ENCODE measurements at places on chromosomes 3 and 15.
A peak's percentile ranks its signal among the peaks of the same experiment; 100 is the strongest.

DNA sequence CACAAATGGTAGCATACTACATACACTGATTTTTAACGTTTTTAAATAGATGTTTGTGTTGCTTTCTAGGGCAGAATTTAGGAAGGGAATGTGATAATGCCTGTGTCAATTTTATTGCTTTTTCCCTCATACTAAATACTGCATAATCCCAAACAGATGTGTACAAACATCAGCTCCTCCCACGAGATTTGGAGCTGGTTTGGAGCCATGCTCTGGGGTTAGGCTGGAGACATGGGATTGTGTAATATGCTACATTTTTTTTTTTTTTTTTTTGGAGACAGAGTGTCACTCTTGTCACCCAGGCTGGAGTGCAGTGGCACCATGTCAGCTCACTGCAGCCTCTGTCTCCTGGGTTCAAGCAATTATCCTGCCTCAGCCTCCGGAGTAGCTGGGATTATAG lies 80.1 kb downstream of the EBLN2 start:
- DNase-seq = no peak

DNA sequence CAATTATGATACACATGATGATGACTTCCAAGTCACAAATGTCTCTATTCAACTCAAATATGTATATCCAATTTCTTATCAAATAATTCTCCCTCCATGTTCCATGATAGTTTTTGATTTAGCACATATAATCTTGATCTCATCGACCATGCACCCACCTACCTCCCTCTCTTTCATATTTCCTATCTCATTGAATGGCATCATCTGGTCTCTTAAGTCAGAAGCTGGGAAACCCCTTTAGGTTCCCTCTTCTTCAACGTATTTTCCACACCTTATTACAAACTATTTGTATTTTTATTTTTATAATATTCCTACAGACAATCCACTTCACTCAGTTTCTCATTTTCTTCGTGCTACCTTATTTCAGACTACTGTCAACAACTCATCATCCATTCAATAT lies 56.9 kb upstream of the DPH6 start:
- DNase-seq = no peak

DNA sequence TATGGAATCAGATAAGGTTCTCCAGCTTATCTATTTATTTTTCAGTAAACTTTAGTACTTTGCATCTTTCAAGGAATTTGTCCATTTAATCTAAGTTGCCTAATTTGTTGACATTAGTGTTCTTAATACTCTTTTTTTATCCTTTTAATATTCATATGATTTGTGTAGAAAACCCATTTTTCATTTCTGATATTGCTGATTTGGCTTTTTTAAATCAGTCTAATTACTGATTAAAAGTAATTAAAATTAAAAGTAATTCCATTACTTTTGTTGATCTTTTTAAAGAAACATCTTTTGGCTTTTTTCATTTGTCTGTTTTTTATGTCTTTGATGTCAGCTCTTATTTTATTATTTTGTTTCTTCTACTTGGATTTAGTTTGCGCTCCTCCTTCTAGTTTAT lies 101.2 kb downstream of the CGGBP1 start:
- no peak for DNase-seq

- no peak for DNase-seq
Observed at GRCh38 chr3:157154563-157155330, 5.2 kb downstream of the CCNL1 start.

- DNase-seq = no peak
Observed at GRCh38 chr15:86870846-86871245, 791.2 kb downstream of the AGBL1 start.

- no peak for DNase-seq
Observed at GRCh38 chr3:52982839-52983238, 63.0 kb downstream of the SFMBT1 start.

DNA sequence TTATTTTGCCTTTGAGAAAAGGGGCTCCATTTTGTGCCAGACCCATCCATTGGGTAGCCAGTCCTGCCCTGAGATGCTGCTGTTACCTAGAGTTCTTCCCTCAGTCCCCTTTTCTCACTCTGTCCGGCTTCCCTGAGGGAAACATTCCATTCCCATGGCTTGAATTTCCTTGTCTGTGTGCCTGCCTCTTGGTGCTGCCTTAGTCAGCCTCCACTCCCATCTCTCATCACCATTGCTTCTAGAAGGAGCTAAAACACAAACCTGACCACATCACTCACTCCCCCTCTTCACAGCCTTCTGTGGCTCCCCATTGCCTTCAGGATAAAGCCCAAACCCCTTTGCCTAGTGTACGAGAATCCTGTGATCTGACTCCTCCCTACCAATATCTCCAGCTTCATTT lies 25.2 kb upstream of the C2CD4B start:
- DNase-seq = no peak

DNA sequence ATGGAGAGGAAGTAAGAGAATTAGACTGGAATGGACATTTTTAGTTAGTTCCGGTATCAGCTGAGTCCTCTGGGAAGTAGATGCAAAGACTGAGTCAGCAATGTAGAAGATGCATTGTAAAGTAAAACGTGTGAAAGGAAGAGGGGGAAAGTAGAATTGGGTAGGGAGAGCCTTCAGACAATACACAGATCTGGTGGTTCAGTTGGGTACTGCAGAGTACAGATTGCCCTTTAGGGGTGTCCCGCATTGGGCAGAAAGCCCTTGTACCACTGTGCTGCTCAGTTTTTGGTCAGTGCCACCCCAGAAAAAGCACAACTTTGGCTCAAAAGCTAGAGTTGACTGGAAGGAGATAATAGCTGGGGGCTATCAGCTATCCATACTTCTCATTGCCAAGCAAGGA lies 247.4 kb downstream of the KBTBD8 start:
- DNase-seq = no peak

- DNase-seq = no peak
Observed at GRCh38 chr15:35753486-35753885, 207.5 kb upstream of the DPH6 start.

GRCh38 chr15:70339571-70340493 lies 242.1 kb upstream of the TLE3 start:
- DNase-seq = no peak

DNA sequence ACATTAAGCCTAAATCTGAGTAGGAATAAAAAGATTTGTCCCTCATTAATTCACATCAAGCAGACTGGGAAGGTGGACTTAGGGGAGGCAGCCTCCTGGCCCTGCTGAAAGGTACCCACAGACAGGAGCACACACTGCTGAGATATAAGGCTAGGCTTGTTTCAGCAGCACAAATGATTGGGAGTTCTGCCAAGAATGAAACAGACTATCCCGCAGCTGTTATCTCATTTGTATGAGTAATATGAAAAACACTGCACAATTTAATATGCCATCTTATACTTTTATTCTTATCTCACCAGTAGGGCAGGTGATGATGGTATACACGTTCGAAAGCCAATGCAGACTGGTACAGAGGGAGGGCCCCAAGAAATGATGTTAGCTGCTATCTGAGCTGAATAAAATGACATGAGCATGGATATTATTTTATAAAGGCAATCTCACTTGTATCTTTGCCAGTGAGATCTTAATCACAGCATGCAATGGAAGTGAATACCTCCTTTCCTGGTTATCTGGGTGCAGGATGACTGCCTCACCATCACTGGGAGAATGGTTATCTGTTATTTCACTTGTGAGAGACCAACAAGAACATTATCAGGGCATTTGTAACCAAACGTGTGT lies 258.7 kb upstream of the PPP2R3A start:
- no peak for DNase-seq

DNA sequence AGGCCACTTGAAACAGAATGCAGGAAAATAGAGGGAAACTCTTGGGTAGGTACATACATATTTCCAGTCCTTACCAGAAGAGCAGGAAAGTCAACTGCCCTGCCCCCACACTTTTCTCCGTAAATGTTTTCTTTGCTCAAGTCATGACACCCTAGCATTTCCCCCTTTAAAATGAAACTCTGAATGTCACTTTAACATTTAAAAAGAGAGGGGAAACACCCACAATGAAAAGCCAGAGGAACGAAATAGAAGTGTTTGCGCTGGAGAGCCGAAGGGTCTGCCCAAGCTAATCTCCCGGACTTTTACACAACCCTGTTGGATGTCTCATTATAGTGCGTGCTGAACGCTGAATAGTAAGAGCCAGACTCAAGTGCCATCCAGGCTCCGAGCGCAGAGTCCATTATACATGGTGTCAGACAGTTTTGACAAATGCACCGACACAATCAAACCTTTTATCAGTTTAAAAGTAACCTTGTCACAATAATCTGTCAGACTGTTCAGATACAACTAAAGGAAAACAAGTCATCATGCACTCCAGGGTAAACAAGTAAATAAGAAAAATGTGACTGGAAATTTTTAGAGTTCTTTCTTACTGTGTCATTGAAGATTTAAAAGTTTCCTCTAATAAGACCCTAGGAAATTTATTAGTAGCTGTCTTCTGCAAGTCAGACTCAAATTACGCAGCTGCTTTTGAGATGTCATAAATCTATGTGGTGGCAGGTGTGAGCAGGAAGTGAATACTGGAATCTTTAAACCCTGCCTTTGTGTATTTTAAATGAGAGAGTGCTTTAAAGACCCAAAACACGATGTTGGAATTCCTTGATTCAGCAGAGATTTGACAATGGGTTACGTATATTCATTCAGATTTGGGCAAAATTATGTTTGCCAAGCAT lies 159.8 kb downstream of the RBMS3 start:
- DNase-seq = no peak

GRCh38 chr3:146747051-146747450 lies 141.9 kb upstream of the PLSCR5 start:
- no peak for DNase-seq

GRCh38 chr3:72563690-72564370 lies 284.4 kb downstream of the SHQ1 start:
- DNase-seq = no peak

DNA sequence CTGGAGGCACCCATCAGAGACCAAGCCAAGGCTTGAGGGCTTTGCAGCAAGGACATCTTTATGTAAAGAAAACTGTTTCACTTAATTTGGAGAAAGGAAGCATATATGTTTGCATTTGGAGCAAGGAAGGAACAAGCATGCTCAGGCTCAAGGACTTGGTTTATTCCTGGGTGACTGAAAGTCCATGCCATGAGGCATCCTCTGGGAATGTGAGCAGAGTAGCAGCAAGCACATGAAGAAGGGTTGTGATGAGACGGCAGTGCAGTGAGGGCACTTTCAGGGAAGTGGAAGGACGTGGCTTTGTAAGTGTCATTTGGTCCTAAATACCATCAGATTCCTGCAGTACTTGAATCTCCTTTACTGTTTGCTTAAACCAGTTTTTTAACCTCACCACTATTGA lies 26.8 kb downstream of the POLG start:
- DNase-seq = no peak

- peak; percentile 82 for DNase-seq
Observed at GRCh38 chr3:158731938-158732855, at the start of gene RARRES1. Gene RARRES1, minus strand, starts transcription at chr3:158732457. Its CDS starts 42 bp downstream, at chr3:158732415.

- DNase-seq = no peak
Observed at GRCh38 chr3:105495021-105495420, 128.3 kb downstream of the ALCAM start.

- DNase-seq = no peak
Observed at GRCh38 chr15:53324061-53324460, 435.4 kb downstream of the WDR72 start.

GRCh38 chr3:33940736-33941135 lies 142.3 kb downstream of the PDCD6IP start:
- DNase-seq = no peak

GRCh38 chr3:10319251-10319650 lies 1.7 kb downstream of the SEC13 start:
- no peak for DNase-seq

GRCh38 chr15:70428211-70428822 lies 330.6 kb upstream of the TLE3 start:
- DNase-seq = no peak

DNA sequence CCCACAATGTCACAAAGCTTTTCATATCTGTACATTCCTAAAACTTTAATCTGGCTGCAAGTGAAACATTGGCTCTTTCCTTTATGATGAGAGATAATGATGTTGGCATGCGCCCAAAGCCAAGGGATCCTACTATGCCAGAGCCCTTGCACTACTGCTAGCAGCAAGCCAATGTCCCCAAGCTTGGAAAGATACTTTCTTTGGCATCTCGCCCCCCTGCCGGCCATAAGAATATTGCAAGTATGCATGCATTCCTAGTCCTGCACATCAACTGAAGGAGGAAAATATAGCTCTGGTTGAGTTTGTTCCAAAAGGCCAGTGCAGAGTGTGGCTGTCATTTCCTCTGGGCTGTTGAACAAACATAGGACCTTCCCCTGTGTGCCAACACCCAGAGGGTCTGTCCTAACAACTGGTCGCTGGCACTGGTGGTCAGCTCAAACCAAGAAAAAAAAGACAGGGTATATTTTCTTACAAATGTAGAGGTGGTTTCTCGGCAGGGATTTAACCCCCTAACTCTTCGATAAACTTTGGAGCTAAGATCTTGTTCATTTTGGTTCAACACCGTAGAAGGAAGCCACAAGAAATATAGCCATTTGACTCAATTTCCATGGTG lies 120.9 kb upstream of the ZBED2 start:
- DNase-seq = peak; percentile 65

DNA sequence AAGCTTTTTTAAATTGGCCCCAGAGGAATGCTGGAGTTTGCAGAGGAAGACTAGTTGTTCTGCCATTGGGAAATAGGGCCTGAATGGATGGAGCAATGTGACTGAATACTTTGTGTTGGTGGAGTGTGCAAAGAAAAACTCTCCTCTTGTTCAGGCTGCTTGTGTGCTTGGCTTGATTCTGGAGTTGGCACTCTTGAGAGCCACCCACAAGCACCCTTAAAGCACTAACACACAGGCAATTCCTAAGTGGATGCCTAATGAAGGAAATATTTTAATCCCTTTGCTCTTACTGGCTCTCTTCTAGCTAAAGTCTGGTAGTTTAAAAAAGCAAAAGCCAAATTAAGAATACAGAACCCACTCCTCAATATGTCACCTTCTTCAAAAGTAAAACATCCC lies 304.4 kb upstream of the C2CD4B start:
- no peak for DNase-seq

GRCh38 chr15:33148129-33148751 lies 46.3 kb downstream of the FMN1 start:
- no peak for DNase-seq

GRCh38 chr3:195015021-195015420 lies 255.9 kb downstream of the XXYLT1 start:
- no peak for DNase-seq

GRCh38 chr15:83193721-83194120 lies 13.9 kb downstream of the HDGFL3 start:
- no peak for DNase-seq

DNA sequence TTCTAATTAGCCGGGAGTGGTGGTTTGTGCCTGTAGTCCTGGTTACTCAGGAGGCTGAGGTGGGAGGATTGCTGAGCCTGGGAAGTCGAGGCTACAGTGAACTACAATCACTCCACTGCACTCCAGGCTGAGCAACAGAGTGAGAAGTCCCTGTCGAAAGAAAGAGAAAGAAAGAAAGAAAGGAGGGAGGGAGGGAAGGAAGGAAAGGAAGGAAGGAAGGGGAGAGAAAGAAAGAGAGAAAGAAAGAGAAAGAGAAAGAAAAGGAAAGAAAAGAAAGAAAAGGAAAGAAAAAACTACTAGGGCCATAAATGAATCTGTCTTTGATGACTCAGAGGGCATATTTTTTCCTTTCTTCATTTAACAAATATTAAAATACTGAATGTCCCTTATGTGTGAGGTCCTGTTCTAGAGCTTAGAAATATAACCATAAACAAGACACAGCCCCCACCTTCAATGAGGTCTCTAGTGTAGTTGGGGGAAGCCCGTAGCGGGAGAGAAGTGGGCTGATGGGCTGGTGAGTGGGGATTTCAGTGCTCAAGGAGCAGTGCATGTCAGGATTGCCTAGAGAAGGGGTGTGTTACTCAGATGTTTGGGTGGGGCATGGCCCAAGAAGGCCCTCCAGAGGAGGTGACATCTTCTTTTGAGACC lies 35.2 kb upstream of the PIAS1 start:
- no peak for DNase-seq

Data from RKO (cell line).